ENCODE measurements at places on chromosomes 7 and 10.

- DNase-seq = no peak
Measured at GRCh38 chr7:132546366-132547127, 29.7 kb downstream of the PLXNA4 start.

GRCh38 chr7:134943785-134944400, 42.4 kb upstream of the AGBL3 start:
- peak; percentile 3 for DNase-seq

GRCh38 chr10:19302117-19302516, 253.5 kb downstream of the MALRD1 start:
- no peak for DNase-seq

- no peak for DNase-seq
Measured at GRCh38 chr7:24508316-24508715, 64.9 kb upstream of the PALS2 start.

- DNase-seq = peak; percentile 59
Measured at GRCh38 chr7:98841179-98841997, 28.4 kb downstream of the TMEM130 start.

- peak; percentile 54 for DNase-seq
Measured at GRCh38 chr10:11742009-11742778, at the start of gene ECHDC3. Gene ECHDC3 (plus strand): TSS chr10:11742382. CDS start chr10:11742577, 195 bp downstream.

All from NCI-H2081 (cell line).